HS-27A (cell line): ENCODE measurements at places on chromosomes 4 and X.

GRCh38 chr4:41792166-41792565 is 43.6 kb upstream of the PHOX2B start:
- DNase-seq: no peak

GRCh38 chrX:154029439-154029838 is 9.7 kb upstream of the IRAK1 start:
- no peak for DNase-seq

DNA sequence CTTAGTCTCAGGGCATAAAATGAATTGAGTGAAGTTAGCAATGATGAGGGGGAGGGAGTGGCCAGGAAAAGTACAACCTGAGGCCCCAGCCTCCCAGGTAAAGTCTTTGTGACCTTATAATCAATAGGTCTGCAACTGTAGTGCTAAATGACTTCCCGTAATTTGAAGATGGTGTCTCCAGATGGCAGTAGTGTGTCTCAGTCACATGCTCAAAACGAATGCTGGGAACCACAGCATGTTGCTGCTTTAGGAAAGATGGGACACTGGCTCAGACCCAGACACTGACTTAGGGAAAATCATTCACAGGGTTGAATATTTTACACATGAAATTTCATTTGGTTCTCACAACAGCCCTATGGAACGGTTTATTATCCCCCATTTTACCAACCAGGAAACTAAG is 10.3 kb downstream of the SRPX2 start:
- no peak for DNase-seq

DNA sequence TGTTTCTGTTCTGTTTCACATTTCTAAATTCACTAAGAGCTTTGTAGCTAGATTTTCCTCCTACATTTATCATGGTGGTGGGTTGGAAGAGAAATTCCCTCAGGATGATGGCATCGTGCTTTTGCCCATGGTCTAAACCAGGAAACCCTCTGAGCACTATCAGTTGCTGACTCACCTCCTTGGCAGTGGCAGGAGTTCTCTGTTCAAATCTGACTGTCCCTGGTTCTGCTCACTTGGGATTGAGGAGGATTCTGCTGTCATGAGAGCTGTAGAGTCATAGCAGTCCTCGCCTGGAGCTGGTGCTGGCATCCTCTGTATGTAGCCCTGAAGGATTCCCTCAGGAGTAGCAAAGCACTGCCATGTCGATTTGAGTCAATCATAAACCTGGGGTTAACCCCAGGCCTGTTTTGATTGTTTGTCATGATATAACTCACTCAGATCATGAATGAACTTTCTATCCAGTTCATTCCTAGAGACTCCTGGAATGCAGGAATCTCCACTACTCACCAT is 9.4 kb downstream of the TEX13A start:
- peak; percentile 5 for DNase-seq

GRCh38 chr4:36180206-36180605 is 64.1 kb downstream of the ARAP2 start:
- no peak for DNase-seq

DNA sequence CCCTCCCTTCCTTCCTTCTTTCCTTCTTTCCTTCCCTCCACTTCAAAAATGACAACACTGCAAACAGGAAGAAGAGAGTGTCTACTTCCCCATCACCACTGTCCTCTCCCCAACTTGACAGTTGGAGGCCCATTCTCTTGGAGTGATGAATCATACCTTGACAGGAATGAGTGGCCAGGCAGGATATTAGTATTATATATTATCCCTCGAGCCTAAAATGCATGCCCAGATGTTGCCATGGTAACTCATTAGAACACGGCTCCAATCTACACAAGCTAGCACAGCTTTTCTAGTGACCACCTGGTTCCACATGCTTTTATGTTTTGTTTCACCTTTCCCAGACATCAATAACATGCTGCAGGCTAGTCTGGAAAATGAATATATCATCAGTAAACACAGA is 71.3 kb upstream of the LHFPL1 start:
- DNase-seq: no peak

DNA sequence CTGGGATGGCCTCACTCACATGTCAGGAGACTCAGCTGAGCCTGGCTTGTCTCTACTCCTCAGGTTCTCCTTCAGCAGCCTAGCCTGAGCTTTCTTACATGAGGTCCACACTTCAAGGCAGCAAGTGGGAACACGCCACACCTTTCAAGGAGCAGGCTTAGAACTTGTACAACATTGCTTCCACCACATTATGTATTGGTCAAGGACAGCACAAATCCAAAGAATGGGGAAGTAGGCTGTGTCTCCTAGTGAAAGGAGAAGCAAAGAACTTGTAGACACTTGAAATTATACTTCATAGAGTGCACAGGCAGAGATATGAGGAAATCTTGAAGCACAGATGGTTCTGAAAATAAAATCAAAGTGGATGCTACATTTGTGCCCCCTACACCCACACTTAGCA is 120.9 kb upstream of the NOCT start:
- DNase-seq: no peak

GRCh38 chrX:53746718-53747117 is 60.2 kb upstream of the HUWE1 start:
- DNase-seq: no peak

DNA sequence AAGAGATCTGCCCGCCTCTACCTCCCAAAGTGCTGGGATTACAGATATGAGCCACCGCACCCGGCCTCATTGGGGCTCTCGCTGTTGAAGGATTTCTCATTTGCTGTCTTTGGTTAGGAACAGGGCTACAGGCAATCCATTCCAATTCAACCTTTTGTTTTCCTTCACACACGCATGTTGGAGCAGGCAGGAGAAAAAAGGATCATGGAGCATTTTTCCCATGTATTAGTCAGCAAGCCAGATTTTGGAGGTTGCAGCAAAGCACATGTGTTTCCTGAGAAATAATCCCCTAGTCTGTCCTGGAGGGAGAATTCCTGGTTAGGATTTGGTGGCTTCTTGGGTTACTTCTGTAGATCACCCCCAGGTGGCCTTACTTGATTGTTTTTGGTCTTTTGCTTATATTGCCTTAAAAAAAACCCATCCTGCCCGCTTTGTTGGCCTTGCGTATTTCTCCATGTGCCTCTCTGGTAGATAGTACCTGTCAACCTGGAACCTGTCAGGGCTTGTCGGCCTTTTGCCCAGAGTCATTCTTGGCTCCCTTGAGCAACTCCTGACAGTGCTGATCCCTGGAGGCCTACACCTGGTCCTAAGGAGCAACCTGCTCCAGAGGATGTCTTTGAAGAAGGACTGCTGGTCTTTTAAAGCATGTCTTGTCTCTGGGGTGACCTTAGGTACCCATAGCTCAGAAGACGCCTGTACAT is 82.4 kb upstream of the CLCN4 start:
- DNase-seq: no peak

DNA sequence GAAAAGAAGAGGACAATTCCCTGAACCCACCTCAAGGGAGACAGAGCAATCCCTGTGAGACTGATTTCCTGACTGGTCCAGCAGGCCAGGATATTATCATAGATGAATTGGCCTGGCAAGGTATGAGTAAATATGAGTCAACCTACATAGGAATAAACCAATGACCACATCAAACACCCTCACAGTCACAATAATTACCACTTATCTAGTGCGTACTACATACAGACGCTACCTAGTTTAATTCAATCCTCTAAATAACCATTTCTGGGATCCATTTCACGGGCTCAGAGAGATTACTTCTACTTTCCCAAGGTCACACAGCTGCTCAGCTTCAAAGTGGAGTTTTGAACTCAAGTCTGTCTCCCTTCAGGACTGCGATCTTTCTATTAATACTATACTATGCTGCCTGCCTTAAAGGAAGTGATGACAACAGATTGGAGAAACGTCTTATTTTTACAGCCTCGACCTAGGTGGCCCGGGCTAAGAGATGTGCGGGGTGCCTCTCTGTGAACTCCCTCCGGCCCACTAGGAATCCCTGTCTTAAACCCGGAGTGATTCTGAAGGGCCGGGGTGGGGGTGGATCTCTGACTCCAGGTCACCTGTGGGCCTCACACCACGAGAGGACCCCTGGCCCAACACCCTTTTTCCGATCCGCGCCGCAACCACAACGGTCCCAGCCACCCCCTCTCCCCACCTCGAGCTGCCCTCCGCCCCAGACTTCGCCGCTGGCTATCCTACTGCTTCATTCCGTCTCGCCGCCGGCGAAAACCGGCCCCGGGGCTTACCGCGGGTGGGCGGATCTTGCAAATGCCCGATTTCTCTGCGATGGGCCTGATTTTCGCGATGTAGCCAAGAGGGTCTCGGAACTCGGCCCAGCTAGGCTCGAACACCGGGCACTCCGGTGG is 800 bp downstream of the KDM5C start:
- no peak for DNase-seq

GRCh38 chrX:15468036-15468435 is 25.1 kb downstream of the PIR start:
- no peak for DNase-seq

- no peak for DNase-seq
Observed at GRCh38 chr4:187183346-187183745, 459.7 kb upstream of the FAT1 start.

GRCh38 chr4:185256446-185256845 is 47.0 kb downstream of the SNX25 start:
- DNase-seq: no peak

DNA sequence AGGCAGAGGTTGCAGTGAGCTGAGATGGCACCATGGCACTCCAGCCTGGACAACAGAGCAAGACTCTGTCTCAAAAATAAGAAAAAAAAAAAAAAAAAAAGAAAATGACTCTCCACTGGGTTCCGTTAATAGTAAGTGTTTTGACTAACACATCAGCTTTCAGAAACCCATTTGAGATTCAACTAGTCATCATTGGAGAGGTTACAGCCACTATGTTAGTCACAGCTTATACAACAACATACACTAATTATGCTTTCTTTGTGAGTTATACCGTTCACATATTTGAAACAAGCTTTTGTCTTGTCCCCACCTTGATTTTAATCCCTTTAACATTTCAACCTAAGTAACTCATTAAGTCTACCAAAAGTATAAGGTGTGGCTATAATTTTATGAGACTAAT is 48.2 kb downstream of the HADH start:
- no peak for DNase-seq

DNA sequence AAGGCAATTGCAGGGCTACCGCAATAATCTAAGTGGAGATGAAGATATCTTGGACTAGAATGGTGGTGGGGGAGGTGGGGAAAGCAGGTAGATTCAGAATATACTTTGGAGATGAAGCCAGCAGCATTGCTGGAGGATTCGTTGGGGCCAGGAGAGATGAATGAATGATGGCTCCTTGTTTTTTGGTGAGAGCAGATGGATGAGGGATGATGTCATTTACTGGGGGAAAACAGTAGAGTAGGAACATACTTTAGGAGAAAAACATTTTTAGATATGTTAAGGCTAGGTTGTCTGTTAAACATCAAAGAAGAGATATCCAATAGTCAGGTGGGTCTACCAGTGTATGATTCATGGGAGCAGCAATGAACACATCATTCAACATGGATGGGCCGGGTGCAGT is 5.8 kb downstream of the CCDC110 start:
- no peak for DNase-seq

DNA sequence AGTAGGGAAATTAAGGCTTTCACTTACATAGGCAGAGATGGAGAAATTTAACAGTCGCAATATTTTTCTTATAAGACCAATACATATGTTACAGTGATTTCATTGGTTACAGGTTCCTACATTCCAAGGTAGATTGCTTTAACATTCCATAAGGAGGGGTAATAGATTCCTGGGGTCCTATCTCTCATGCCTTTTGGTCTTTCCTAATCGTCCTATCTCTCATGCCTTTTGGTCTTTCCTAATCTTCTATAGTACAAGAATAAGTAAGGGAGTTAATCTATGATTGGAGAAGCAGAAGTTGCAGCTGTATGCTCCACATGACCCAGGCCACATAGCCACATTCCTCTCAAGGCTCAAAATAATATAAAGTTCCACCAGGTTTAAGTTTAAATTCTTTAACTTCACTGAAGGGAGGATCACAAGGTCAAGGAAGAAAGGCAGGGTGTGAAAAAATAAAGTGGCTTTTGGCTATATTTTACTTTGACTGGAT is 285.0 kb upstream of the BOD1L1 start:
- DNase-seq: no peak

- no peak for DNase-seq
Observed at GRCh38 chrX:20378233-20378920, 111.7 kb upstream of the RPS6KA3 start.

- no peak for DNase-seq
Observed at GRCh38 chr4:150794706-150795105, 212.8 kb downstream of the MAB21L2 start.

DNA sequence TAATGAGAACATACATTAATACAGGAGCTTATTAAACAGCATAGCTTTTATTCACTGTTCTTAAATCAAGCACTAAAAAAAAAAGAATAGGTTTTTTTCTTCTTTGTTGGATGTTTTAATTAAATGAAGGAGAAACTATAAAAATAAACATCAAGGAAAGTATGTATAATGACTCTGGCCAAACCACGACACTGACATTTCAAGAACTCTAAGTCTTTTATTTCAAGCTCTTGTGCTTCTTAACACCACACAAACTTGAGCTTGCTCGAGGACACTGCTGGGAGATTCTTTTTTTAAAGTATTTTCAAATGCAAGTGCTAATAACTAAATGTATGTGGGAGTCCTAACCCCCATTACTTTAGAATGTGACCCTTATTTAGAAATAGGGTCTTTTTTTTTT is 204.9 kb upstream of the PPARGC1A start:
- DNase-seq: no peak

- no peak for DNase-seq
Observed at GRCh38 chr4:95411371-95412088, 137.2 kb downstream of the UNC5C start.

- no peak for DNase-seq
Observed at GRCh38 chrX:46991664-46992063, 79.4 kb downstream of the JADE3 start.

GRCh38 chrX:45258731-45259402 is 58.2 kb upstream of the DIPK2B start:
- no peak for DNase-seq

DNA sequence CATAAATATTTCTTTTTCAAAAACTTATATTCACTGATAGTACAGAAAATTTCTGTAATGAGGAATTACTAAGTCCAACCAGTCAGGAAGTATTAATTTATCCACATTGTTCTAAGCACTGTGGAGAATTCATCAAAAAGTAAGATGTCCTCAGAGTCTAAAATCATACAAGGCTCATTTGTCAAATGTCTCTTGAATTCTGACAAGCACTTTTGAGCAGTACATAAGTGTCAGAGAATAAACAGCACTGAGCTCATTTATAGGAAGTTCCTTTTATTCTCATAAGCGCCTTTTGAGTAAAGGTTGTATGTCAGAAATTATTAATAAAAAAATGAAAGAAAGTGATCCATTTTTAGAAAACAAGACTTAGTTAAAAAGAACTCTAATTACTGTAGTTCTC is 523.2 kb upstream of the EPHA5 start:
- no peak for DNase-seq

GRCh38 chr4:183099537-183100297 is 660 bp downstream of the WWC2 start:
- no peak for DNase-seq

- DNase-seq: no peak
Observed at GRCh38 chr4:128525387-128525786, 237.8 kb upstream of the PGRMC2 start.

- no peak for DNase-seq
Observed at GRCh38 chrX:17634542-17635207, 102.6 kb upstream of the SCML1 start.

GRCh38 chr4:26375551-26375950 is 54.7 kb downstream of the RBPJ start:
- no peak for DNase-seq
